ENCODE measurements at places on chromosomes 6 and 20. TPM values are rescaled to one million over a fixed set of nuclear protein-coding genes. Genes with fewer than 3 reads are reported as not detected.
A peak's percentile ranks its signal among the peaks of the same experiment; 100 is the strongest.

FOXS1 gene
- total RNA-seq: not detected

RHAG gene
- not detected for total RNA-seq

INSM1 gene
- 6.9 TPM for total RNA-seq

DNA sequence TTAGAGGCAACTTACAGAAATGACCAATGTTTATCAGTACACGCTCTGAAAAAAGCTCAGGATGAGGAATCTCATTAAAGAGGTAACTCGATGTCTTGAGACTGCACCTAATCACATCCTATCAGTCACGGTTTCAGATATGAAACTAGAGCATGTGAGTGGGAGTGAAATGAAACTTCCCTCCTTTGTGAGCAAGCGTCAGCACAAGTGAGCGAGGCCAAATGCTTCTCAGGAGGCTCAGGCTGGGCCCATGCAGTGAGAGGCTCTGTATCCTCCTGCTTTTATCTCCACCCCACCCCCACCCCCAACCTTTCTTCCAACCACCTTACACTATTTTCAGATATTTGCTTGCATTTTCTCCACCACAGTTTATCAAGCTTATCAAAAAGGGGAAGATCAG, 140.8 kb upstream of the RIMS1 start:
- H3K36me3 ChIP-seq: no peaks in the 10 kb centered on the region
- DNase-seq: no peak
- H3K4me1 ChIP-seq: no peaks in the 10 kb centered on the region
- no peak overlapping the region for H3K27ac ChIP-seq
- H3K27me3 ChIP-seq: no peaks in the 10 kb centered on the region

- H3K36me3 ChIP-seq: peaks cover 6% of the 10 kb centered on the region
- H3K4me3 ChIP-seq: no peak overlapping the region
- no peak overlapping the region for H3K27ac ChIP-seq
- H3K4me1 ChIP-seq: peaks cover 25% of the 10 kb centered on the region
- DNase-seq: peak; percentile 59
Measured at GRCh38 chr6:99613409-99613704, 6.7 kb downstream of the PRDM13 start.

GRCh38 chr6:144156338-144156737, 6.0 kb downstream of the STX11 start:
- H3K36me3 ChIP-seq: peaks cover 57% of the 10 kb centered on the region
- H3K4me3 ChIP-seq: no peak overlapping the region
- no peaks in the 10 kb centered on the region for H3K27me3 ChIP-seq
- H3K4me1 ChIP-seq: peaks cover 53% of the 10 kb centered on the region
- no peak for DNase-seq

GRCh38 chr6:71049198-71049770, 92.4 kb upstream of the B3GAT2 start:
- no peak overlapping the region for H3K4me3 ChIP-seq
- no peaks in the 10 kb centered on the region for H3K27me3 ChIP-seq
- no peaks in the 10 kb centered on the region for H3K4me1 ChIP-seq
- H3K36me3 ChIP-seq: no peaks in the 10 kb centered on the region

GRCh38 chr6:19632786-19633185, 204.4 kb upstream of the ID4 start:
- H3K4me3 ChIP-seq: no peak overlapping the region
- H3K36me3 ChIP-seq: no peaks in the 10 kb centered on the region
- H3K27ac ChIP-seq: no peak overlapping the region

DNA sequence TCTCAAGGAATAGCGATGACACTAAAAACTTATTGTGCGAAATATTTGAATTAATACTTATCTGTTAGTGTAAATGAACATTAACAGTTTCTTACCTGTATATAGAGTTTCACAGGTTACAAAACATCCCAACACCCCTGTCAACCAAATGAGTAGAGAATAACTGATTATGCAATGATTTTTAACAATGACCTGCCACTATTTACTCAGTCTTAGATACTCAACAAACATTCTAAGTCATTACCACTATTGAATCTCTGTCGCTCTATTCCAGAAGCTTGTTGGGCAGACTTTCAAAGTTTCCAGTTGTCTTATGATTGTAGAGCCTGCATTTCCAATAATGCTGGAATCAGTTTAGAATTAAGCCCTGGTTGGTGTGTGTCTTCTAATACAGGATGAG, 85.5 kb downstream of the RNF182 start:
- peaks cover 16% of the 10 kb centered on the region for H3K27me3 ChIP-seq
- H3K27ac ChIP-seq: no peak overlapping the region
- no peak overlapping the region for H3K4me3 ChIP-seq
- no peak for DNase-seq

GRCh38 chr20:16569246-16570153, 3.7 kb downstream of the KIF16B start:
- DNase-seq: no peak
- H3K4me1 ChIP-seq: peaks cover 40% of the 10 kb centered on the region
- H3K27ac ChIP-seq: no peak overlapping the region
- no peaks in the 10 kb centered on the region for H3K36me3 ChIP-seq
- H3K27me3 ChIP-seq: no peaks in the 10 kb centered on the region
- H3K4me3 ChIP-seq: no peak overlapping the region

DNA sequence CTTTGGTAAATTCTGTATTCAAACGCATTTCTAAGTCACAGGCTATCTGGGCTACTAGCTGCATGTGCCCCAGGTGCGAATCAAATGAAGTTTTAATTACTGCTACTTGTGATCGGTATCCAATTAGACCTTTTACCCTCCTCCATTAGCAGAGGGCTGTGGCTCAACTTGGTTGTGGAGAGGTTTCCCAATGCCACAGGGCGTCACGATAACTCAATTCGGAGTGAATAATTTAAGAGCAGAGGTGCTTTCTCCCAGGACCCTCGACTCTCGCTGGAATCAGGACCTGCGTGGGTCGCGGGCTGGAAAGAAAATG, 640 bp downstream of the SAYSD1 start:
- no peak for DNase-seq
- H3K27ac ChIP-seq: peak overlapping the region; percentile 96
- H3K4me1 ChIP-seq: peaks cover 56% of the 10 kb centered on the region

DNA sequence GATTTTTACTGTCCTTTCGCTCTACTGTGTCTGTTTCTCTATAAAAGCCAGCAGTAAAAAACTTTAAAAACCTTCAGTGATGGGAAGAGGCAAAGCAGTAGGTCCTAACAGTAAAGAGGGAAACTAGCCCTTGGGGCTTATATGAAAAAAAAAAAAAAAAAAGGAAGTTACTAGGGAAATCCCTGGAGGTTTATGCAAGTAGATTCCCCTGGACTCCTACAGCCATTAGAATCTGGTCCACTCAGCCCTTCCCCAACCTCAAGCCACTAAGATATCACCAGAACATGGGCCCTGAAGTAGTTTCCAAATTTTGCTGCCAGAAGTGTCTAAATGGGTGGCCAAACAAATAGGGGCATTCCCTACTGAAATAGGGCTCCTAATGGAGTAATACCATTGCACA, 70.5 kb upstream of the HINT3 start:
- H3K36me3 ChIP-seq: peaks cover 33% of the 10 kb centered on the region
- no peak for DNase-seq
- H3K4me3 ChIP-seq: no peak overlapping the region
- no peak overlapping the region for H3K27ac ChIP-seq
- no peaks in the 10 kb centered on the region for H3K27me3 ChIP-seq

DNA sequence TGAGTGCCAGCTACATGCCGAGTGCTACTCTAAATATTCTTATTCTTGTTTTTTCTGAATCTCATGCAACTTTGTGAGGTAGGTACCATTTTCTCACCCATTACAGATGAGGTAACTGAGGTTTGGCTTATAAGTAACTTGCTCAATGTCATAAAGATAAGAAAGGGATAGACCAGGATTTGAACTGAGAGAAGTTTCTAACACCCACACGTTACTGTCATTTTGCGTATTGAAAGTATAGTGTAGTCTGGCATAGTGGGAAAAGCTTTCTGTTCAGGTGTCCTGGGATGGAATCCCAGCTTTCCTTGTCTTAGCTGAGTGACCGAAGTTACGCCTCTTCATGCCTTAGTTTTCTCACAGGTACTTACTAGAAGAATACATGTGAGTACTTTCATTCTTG, 50.5 kb downstream of the HIVEP1 start:
- H3K27me3 ChIP-seq: no peaks in the 10 kb centered on the region
- no peak overlapping the region for H3K27ac ChIP-seq
- H3K4me1 ChIP-seq: peaks cover 69% of the 10 kb centered on the region
- H3K36me3 ChIP-seq: peaks cover 8% of the 10 kb centered on the region
- DNase-seq: no peak

- DNase-seq: peak; percentile 76
- H3K27me3 ChIP-seq: peaks cover 10% of the 10 kb centered on the region
- no peaks in the 10 kb centered on the region for H3K36me3 ChIP-seq
Measured at GRCh38 chr20:57089699-57090144, 176.7 kb downstream of the BMP7 start.

- H3K4me1 ChIP-seq: peaks cover 5% of the 10 kb centered on the region
- DNase-seq: no peak
- no peak overlapping the region for H3K4me3 ChIP-seq
- no peak overlapping the region for H3K27ac ChIP-seq
Measured at GRCh38 chr6:108748055-108748454, 100.2 kb upstream of the ARMC2 start.

DNA sequence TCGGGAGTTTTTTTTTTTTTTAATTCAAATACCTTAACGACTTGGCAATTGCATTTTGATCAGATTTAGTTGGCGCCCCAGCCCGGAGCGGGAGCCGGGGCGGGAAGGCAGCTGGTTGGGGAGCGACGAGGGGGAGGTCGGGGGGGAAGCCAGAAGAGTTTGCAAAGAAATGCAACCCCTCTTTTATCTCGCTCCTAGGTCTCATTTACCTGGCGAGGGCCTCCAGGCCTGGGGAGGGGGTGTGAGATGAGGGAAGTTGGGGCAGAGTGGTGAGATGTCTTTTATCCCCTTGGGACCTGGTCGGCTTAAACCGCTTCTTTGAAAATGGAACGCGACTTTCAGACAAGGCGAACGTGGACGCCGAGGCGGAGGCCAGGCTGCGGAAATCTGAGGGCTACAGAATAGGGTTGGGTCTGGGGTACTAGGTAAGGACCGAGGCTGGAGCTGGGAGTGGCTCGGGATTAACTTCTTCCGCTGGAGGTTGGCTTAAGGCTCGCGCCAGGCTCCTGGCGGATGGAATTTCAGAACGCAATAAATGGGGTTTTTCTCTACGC, 40.3 kb downstream of the NCR2 start:
- H3K36me3 ChIP-seq: no peaks in the 10 kb centered on the region
- no peak overlapping the region for H3K4me3 ChIP-seq
- H3K27me3 ChIP-seq: peaks cover 72% of the 10 kb centered on the region
- DNase-seq: no peak
- peaks cover 35% of the 10 kb centered on the region for H3K4me1 ChIP-seq

DNA sequence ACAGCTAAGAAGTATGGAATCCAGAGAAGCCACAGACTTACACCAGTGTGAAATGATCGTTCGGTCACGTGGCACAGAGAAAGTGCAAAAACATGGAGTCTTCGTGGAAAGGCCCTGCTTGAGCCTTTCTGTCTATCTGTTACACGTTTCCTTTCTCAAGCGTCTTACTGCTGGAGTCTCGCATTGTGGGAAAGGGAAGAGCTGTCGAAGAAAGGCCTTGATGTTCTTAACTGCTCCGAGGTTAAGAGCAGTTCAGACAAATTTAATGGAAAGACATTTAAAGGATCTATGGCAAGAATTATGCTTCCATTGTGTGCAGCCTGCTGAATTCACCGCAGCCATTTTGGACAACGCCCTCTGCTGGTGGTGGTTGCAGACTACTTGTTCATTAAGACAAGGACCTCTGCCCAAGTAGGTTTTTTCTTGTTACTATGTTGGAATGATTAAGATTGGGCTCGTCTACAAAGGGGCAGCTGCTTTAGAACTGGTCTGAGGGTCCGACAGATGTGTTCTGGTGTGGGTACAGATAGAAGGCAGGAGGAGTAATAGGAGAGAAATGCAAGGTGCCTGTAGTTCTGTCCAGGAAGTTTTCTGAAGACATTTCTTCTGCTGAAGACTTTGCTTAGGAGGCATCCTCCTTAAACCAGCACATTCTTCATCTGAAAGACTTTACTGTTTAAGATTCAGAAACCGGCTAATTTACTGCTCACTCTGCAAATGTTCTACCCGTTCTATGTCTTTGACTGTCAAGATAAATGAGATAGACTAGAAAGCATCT, 24.7 kb upstream of the CCN6 start:
- H3K36me3 ChIP-seq: peaks cover 7% of the 10 kb centered on the region
- peak overlapping the region; percentile 89 for H3K27ac ChIP-seq
- no peak overlapping the region for H3K4me3 ChIP-seq
- DNase-seq: peak; percentile 86

DNA sequence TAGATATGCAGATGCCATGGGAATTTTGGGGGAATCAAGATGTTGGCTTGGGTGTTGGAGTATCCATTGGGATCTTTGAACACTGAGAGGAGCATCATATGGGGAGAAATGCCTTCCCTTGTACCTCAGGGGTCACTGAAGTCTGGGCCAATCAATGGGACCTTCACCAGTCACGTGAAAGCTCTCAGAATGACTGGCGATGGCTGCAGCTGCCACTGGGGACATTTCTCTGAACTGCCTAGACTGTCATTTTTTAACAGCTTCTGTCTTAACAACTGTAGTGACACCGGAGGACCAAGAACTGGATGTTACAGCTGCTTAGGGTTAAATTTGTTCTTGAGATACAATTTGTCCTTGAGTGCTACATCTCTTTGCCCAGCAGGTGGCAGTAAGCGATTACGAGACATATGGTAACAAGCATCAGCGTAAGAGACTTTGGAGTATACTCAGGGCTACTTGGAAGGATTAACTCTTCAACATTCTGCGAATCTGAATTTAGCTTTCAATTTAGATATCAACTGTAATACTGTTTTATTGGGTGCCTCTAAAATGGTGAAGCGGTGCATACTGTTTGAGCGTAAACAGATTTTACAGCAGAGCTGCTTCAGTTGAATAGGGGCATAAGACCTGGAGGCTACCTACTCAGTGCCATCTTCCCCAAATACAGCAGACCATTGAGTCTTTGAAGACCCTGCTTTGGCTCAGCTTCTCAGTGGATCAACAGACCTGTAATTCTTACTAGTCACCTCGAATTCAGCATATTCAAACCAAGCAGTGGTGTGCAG, 36.0 kb downstream of the CCN2 start:
- no peak overlapping the region for H3K4me3 ChIP-seq
- peak; percentile 61 for DNase-seq
- peaks cover 43% of the 10 kb centered on the region for H3K27me3 ChIP-seq
- peaks cover 13% of the 10 kb centered on the region for H3K4me1 ChIP-seq

DNA sequence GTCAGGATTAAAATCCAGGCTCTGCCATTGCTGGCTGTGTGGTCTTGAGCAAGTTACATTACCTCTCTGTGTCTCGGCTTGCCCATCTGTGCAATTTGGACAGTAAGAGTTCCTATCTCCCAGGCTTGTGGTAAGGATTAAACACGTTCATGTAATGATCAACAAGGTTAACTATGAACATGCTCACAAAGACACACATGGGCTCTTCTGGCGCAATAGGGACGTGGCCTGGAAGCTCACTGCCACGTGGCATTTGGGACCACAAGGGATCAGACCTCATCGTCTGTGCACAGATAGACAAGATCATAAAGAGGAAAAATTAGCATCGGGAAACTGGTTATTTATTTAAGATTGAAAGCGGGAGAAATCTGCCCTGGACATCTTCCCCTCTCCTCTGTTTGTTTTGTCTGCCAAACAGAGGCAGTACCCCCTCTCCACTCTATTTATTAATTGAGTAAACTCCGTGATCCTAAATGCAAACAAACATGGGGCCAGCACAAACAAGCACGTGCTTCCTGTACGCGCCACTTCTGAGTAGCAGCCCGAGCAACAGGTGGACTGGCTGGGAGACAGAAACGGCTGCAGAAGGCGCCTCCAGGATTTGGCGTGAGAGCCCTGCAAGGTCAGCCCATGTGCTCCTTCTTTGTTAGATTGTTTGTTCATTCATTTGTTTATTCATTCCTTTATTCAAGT, 95.0 kb downstream of the CDH26 start:
- peaks cover 38% of the 10 kb centered on the region for H3K4me1 ChIP-seq
- no peaks in the 10 kb centered on the region for H3K27me3 ChIP-seq
- no peaks in the 10 kb centered on the region for H3K36me3 ChIP-seq
- H3K27ac ChIP-seq: no peak overlapping the region
